ENCODE measurements at places on chromosomes 2 and 18.

- no peak for DNase-seq
Observed at GRCh38 chr2:108612153-108612513, 77.9 kb downstream of the LIMS1 start.

DNA sequence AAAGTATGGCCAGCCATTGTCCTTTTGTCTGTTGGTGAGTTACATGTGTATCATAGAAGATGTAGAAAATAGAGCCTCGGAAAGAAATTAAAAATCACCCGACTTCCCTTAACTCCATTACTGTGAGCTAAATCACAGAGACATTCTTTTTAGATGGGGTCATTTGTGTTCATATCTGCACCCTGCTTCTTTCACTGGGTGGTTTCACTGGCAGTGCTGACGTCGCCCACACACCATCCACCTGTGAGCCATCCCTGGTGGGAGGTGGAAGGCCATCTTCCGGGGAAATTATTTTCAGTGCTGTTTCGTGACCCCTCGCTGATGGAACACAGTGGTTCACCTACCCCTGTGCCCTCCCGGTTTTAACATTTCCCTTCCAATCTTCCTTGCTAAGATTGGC lies 21.2 kb downstream of the SH3BP4 start:
- no peak for DNase-seq

GRCh38 chr2:156826341-156826933 lies 390.3 kb downstream of the GPD2 start:
- DNase-seq = no peak

DNA sequence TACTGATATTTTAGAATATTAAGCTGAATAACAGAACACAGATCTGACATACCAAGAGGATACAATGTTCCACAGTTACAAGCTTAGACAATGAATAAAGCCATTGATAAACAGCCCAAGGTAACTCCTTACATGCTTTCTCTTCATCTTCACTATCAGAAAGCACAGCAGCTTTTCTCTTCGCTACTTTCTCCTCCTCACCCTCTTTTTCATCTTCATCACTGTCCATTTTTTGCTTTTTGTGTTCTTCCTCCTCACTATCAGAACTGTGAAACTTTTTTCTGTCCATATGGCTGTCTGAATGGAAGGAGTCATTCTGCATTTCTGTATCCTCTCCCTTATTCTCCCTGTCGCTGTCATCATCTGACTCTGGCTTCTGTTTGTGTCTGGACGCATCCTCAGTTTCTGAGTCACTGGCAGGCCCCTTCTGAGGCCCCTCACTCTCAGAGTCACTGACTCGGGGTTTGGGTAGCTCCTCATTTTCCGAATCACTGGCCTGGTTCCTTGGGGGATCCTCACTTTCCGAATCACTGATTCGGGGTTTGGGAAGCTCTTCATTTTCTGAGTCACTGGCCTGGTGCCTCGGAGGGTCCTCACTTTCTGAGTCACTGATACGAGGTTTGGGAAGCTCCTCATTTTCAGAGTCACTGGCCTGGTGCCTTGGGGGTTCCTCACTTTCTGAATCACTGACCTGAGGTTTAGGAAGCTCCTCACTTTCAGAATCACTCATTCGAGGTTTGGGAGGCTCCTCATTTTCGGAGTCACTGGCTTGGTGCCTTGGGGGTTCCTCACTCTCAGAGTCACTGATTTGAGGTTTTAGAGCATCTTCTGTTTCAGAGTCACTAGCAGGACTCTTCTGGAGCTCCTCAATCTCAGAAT lies 21.5 kb downstream of the IWS1 start:
- no peak for DNase-seq

- DNase-seq = no peak
Observed at GRCh38 chr2:111194835-111195621, 74.3 kb downstream of the BCL2L11 start.

- no peak for DNase-seq
Observed at GRCh38 chr2:36369163-36369562, 13.6 kb downstream of the CRIM1 start.

- no peak for DNase-seq
Observed at GRCh38 chr18:8889489-8889888, 184.1 kb downstream of the MTCL1 start.

DNA sequence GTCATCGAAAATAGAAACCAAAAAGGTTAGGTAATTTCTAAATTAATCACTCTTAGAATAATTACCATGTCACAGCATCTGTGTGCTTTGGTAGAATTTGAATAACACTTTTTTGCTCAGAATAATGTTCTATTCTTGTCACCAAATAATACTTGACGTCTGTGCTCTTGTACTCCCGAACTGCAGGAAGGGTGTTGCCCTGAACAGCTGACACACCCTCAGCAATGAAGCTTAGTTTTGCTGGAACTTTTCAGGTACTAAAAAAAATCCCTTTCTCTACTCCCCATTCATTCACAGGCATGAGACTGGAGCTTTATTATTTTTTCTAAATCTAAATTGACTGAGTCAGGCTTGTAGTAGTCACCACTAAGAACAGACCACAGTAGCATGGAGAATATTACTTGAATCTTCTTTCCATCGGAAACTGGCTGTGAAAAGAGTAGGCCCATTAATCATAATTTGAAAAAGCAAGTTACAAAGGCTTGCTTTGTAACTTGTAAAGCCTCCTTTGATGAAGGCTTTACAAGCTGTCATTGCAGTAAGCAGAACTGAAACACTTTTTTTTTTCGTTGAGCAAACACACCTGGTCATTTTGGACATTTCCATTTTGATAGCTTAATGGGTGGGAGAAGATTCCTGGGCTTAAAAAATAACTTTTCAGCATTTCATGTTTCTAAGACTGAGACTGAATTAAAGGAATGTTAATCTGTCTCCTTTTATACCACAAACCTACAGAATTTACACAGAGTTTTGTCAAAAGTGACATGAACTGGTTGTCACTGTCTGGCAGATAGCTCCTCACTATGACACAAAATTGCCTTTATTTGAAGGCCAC lies 70.3 kb upstream of the PELI1 start:
- no peak for DNase-seq

DNA sequence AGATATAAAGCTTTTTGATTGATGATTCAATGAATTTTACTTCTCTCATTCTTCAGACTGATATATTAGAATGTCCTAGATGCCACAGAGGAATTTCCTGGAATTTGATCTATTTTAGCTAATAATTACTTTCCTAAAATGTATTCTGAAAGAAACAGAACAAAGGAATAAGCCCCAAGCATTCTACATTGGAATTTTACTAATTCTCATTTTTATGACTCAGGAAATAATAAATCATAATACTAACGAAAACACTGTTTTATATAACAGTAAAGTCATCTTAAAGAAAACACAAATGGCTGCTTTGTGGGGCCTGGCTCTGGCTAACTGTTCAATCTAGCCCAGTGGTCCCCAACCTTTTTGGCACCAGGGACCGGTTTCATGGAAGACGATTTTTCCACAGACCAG lies 68.6 kb upstream of the LPIN2 start:
- DNase-seq = no peak

DNA sequence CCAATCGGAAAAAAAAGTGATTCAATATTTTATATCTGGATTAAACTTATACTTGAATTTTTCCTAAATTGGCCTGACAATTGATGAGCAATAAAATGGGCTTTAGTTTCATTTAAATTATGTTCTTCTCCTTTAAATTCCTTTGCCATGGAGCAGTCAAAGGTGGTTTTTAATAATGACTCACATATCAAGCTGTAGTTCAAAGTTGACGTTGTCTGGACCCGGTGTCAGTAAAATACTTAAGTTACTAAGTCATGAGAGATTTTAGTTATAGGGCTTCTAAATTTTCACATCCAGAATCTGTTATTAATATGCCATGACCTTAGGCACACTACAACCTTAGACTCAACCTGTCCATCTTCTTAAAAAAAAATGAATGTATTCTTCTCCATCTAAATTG lies 62.5 kb downstream of the CDH2 start:
- DNase-seq = no peak

GRCh38 chr2:236938126-236938525 lies 147.6 kb upstream of the COPS8 start:
- no peak for DNase-seq

DNA sequence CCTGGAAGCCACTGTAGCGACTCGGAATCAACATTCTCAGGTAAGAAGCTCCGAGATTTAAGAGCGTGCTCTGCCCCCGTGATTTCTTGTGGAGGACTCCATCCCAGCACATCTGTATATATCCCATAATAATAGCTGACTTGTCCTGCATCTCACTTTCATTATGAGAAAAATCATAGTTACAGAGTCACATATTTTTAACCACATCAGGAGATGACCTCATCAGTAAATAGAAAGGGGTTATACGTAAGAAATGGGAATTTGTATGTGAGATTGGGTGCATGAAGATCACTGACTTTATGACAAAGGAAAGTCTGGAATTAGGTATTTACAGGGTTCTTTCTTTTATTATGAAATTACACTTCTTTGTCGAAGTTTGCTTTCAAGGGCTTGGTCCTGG lies 16.4 kb upstream of the TMEM18 start:
- DNase-seq = no peak

DNA sequence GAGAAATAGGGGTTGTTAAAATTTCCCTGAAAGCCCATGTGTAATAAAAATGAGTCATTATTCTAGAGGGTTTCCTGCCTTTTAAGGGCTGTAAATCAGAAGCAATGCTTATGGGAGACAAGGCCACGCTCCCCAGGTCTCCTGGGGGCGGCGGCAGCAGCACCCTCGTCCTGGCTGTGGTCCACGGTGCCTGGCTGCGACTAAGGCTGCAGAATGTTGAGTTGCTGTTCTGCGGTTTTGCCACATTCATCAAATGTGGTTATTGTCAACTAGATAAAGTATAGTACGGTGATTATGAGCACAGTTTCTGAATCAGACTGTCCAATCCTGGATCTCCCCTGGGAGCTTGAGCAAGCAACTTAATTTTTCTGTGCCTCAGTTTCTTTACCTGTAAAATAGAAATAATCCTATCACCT lies 11.9 kb upstream of the AGFG1 start:
- DNase-seq = peak; percentile 67

DNA sequence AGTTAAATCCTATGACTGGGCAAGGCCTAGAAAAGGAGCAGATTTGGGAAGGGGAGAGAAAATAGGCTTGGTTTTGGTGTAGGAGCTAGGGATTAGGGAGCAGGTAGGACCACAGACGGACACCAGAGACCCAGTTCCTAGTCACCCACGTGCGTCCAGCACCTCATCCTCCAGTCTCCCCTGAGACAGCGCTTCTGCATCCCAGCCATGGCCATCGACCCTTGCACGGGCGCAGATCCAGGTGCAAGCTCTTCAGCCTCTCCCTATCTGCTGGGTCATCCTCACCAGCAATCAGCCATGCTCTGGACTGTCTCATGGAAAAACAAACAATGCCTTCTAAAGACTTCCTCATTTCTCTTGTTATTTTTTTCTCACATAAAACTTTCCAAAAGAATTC lies 246.8 kb upstream of the RAB6C start:
- DNase-seq = no peak

DNA sequence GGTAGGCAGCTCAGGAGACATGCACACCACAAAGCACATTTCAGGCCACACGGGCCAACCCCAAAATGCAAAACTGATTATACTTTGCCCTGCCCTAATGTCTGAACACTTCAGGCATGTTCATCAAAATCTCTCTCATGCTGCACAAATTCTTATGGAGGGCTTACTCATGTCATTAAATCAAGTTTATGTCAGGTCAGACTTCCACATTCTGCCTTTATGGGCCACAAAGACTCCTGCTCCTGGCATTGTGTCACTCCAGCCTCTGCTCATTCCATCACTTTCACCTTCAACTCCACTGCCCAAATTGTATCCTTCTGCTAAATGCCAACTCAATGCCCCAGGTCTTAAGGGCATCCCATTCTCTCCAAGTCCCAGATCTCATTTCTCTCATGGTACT lies 9.2 kb downstream of the UXS1 start:
- DNase-seq = no peak
